Stimulated activated CD4-positive, alpha-beta T cell treated with anti-CD3 and anti-CD28 coated beads, Interleukin-4, amount 100 ng/mL, for 4 hours (primary cell): ENCODE measurements at places on chromosomes 13 and 19.
A peak's percentile ranks its signal among the peaks of the same experiment; 100 is the strongest.

DNA sequence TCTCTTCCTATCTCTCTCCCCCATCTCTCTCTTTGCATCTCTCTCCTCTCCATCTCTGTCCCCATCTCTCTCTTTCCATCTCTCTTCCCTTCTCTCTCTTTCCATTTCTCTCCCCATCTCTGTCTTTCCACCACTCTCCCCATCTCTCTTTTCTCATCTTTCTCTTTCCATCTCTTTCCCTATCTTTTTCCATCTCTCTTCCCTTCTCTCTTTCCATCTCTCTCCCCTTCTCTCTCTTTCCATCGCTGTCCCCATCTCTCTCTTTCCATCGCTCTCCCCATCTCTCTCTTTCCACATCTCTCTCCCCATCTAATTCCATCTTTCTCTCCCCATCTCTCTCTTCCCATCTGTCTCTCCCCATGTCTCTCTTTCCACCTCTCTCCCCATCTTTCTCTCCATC lies 24.5 kb downstream of the ADGRE3 start:
- no peak for DNase-seq

GRCh38 chr13:34164582-34164981 lies 346.6 kb downstream of the RFC3 start:
- no peak for DNase-seq

DNA sequence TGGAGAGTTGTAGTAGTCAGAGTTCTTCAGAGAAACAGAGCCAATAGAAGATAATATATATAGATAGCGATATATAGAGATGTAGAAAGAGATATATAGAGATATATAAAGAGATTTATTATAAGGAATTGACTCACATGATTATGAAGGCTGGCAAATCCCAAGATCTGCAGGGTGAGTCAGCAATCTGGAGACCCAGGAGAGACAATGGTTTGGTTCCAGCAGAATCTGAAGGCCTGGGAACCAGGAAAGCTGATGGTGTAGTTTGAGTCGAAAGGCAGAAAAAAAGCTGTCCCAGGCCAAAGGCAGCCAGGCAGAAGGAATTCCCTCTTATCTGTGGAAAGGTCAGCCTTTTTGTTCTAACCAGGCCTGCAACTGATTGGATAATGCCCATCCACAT lies 194.1 kb downstream of the NUFIP1 start:
- DNase-seq, result no peak

- peak; percentile 60 for DNase-seq
These were observed at the start of gene ERFL for GRCh38 chr19:41928221-41928683. Gene ERFL (minus strand): TSS chr19:41928449. CDS start chr19:41912919, 15,530 bp downstream.

GRCh38 chr13:75153834-75154233 lies 328.1 kb downstream of the TBC1D4 start:
- DNase-seq, result no peak

- no peak for DNase-seq
These were observed 287.4 kb downstream of the PCDH17 start for GRCh38 chr13:57918913-57919312.

- DNase-seq, result no peak
These were observed 3.9 kb downstream of the IRF2BP1 start for GRCh38 chr19:45881909-45882528.
